NCI-H510A (cell line): ENCODE measurements at places on chromosomes 3 and 15.

- no peak for DNase-seq
Measured at GRCh38 chr3:30672959-30673358, 66.6 kb downstream of the TGFBR2 start.

GRCh38 chr3:52099001-52099401 is 42.6 kb upstream of the DUSP7 start:
- no peak for DNase-seq

DNA sequence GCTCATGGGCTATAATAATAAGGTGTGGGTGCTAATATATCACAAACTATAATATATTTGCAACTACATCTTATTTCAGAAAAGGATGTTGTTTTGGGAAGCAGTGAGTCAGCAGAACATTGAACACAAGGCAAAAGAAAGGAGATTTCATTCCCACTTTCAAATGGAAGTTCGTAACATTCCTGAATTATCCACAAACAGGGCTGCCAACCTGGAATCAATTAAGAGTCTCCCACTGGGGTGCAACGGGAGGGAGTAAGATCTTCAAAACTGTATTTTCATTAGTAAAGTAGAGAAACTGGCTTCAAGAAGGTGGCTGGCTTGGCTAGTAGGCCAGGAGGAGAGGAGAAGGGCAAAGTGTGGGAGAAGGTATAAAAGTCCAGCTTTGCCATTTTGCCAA is 479.6 kb downstream of the CNTN3 start:
- DNase-seq: no peak

DNA sequence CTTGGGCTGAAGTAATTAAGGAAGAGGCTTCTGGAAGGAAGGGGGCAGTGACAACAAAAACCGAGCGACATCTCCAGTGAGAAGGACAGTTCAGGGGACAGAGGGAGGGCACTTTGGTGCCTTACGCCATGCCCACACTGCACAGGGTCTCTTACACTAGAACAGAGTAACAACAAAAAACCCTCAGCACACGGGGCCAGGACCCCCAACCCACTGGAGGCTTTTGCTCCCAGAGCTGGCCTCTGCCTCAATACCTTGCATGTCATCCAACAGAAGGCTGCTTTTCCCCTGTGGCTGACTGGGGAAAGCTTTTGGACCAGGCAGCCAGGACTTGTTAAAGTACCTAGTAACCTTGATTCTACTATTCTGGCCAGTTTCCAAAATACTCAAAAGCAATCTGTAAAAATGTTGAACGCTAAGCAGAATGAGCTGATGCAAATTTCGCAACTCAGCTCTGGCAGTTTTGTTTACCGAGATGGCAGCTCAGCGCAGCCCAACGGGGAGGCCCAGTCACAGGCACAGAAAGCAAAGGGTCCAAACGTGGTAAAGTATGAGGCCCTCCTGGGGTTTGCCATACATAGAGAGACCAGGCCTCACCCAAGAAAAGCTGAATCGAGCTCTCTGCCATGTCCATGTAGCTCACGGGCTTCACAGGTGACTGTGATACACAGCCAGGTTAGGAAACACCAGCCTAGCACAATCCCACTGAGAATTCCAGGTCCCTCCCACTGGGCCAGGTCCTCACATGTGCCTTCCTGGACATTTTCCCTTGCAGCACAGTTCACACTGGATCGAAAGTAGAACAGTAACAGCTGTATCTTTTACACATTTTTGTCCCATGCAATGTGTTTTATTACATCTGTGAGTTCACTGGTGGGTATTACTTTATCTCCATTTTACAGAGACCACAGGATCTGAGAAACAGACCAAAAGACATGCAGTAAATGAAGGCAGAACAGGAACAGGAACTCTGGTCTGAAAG is 6.0 kb downstream of the CHCHD4 start:
- no peak for DNase-seq

- DNase-seq: no peak
Measured at GRCh38 chr15:66047321-66048024, 178.2 kb downstream of the RAB11A start.

DNA sequence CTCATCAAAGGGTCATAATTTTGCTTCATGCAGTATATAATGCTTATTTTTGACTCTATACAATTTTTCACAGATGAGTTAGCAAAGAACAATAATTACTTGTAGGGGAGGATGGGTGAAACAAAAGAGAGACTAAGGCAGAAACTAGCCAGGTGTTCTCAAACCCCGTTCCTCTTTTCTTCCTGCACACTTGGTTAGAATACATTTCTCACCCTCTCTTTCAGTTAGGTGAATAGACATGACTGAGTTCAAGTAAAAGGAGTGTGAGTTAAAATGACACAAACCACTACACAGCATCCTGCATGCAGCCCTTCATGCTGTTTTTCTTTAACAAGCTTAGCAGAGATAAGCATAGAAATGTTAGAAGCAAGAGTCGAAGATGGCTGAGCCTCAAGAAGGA is 922.2 kb downstream of the TBL1XR1 start:
- DNase-seq: no peak

DNA sequence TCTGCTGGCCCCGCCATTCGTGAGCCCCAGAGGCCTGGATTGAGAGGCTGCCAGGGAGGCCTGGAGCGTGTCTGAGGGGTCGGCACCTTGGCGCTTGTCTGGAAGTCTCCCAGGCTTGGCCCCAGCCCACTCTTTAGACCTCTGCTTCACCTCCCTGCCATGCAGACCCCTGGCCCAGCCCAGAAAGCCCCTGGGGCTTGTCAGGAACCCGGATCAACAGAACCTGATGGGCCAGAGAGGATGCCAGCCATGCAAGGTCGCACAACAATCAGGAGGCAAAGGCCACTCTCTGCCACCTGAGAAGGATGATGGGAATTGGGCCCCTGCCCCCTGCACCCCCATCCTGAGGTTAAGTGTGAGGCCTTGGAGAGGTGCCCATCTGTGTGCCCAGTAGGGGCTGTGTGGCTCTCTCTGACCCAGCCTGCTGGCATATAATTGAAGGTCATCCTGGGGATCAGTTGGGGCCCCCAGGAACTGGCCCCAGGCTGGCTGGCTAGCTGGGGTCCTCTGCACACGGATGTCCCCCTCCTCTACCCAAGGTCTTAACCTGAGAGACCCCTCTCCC is 103.3 kb upstream of the SLC6A6 start:
- no peak for DNase-seq

DNA sequence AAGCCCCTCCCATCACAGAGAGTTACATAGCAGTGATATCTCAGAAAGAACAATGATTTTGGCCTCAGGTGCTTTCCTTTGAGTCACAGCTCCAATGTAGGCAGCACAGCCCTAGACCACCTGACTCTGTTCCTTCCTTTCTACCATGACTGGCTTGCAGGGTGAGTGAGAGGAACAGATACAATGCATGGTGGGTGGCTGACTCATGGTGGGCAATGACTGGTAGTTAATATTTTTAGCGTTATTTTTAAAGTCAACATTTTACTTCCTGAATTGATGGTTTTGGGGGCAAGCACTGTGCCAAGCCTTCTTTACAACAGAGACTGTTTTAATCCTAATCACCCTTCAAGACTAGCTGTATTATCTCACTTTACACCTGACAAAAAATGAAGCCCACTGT is 32.8 kb upstream of the ST3GAL6 start:
- no peak for DNase-seq

DNA sequence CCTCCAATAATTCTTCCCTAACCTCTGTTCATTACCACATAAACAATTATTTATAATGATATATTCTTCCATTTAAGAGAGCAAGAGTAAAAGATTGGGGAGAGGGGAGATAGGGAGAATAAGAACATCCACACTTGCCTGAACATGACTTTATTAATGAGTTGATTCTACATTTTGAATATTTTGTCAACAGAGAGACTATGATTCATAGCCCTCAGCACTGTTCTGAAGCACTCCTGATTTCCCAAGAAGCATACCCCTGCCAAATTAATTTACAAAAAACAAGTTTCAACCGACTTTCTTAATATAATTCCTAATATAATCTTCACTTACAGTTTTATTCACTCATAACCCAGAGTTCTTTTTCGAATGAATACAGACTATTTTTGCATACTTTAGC is 828.8 kb downstream of the ROBO2 start:
- no peak for DNase-seq

- DNase-seq: no peak
Measured at GRCh38 chr3:44179246-44179645, 62.4 kb upstream of the TOPAZ1 start.

GRCh38 chr3:17179381-17180205 is 294.8 kb downstream of the PLCL2 start:
- peak; percentile 48 for DNase-seq

GRCh38 chr15:31292391-31293015 is 34.1 kb upstream of the KLF13 start:
- DNase-seq: no peak
